RCC 7860 (cell line): ENCODE measurements at places on chromosomes 7 and 10.
A peak's percentile ranks its signal among the peaks of the same experiment; 100 is the strongest.

DNA sequence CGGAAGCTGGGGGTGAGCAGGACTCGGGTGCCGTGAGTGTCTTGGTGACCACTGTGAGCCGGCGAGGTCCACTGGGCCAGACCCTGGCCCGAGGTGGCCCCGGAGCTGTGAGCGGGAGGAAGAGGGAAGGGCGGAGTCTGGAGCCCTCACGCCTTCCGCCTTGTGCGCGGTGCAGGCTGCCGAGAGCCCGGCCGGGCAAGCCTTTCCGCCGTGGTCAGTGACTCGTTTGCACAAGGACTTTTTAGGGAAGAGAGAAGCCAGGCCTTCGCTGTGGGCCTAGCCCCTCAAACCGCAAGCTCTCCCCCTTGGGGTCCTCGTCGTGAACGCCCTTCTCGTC, 40.9 kb upstream of the ZNF32 start:
- DNase-seq = no peak

DNA sequence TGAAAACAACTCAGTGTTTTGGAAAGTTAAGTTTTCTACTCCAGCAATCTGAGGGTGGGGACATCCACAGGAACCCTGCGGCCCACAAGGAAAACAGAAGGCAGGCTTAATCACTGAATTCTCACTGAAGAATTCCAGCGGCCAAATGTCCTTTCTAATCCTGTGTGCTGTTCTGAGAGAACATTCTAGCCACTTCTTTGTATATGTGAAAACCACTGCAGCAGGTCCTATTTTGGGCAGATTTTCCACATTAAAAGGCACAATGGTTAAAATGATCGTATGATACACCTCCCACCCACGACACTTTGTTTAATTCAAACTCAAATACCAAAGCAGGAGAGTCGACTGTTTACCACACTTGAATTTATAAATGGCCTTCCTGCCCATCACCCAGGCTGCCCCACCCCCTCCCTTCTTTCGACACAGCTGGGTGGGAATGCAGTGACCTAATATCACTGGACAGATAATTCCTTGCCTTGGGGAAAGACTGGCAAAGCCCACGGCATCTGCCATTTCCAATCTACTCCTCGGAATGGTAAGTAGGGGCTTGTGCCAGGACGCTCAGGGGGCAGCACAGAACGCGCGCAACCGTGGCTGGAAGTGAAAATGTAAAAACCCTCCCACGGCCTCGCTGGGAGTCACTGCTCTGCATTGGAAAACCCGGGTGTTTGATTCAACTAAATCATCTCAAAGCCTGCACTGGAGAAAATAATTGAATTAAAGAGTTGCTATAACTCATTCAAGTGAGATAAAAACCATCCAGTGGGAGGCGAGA, 67.0 kb downstream of the CTBP2 start:
- no peak for DNase-seq

DNA sequence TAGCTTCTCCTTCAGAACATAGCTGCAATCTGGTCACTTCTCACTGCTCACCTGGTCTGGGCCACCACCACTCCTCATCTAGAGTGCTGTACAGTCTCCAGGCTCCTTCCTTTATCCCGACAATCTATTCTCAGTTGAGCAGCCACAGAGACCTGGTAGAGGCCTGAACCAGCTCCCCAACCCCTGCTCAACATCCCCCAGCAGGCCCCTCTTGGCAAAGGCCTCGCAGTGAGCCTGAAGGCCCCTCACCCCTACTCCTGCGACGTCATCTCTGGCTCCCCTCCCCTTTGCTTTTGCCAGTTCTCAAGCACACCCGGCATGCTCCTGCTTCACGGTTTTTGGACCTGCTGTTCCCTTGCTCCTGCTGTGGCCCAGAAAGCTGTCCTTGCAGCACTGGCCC, 113.9 kb downstream of the ARHGAP22 start:
- DNase-seq = no peak

DNA sequence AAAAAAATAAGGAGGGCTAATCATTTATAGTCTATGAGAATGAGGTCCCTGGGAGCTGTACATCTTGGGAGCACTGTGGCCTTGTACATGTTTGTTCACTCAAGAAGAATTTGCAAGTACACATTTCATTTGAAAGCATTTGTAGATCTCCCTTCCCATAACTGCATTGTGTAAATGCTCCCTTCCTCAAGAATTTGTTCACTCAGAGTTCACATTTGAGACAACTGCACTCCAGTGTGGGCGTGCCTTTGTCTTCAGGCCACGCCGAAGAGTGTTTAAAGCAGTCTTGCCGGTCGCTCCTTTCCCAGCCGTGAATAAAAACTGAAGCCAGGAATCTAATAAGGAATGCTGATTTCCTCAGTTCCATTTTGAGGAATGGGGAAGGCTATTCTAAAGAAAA, 291.1 kb upstream of the LYZL1 start:
- no peak for DNase-seq

DNA sequence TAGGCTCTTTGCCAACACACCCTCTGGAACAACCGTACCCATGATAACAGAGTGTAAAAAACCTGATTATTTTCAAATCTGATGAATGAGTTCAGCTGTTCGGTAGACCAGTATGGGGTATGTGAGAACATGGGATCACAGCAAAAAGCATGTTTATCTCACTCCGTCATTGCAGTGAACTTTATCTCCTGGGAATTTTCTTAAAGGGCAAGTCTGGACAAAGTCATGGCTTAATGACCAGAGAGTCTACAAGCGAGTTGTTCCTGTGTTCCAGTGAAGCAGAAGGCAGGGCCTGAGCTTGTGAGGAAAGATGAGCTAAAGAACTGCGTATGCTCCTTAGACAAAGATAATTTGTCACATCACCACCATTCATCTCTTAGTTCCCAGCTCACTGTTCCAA, 219.7 kb downstream of the TRIL start:
- DNase-seq = no peak

- no peak for DNase-seq
These were observed 651 bp downstream of the MYO3A start for GRCh38 chr10:25934621-25935139.

DNA sequence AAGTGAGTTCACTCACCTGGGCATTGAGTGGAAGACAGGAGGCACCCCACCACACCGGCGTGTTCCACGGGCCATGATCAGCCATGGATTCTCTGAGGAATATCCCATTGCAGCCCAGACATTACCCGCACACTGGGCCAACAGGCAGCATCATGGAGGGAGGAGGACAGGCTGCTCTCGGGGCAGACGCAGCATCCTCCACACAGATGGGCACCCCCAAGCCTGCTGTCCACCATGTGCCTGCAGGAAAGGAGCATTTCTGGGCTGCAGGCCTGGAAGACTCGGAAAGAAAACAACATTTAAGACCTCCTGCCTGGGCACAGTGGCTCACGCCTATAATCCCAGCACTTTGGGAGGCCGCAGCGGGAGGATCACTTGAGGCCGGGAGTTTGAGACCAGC, 71.0 kb upstream of the SH2B2 start:
- DNase-seq = no peak

DNA sequence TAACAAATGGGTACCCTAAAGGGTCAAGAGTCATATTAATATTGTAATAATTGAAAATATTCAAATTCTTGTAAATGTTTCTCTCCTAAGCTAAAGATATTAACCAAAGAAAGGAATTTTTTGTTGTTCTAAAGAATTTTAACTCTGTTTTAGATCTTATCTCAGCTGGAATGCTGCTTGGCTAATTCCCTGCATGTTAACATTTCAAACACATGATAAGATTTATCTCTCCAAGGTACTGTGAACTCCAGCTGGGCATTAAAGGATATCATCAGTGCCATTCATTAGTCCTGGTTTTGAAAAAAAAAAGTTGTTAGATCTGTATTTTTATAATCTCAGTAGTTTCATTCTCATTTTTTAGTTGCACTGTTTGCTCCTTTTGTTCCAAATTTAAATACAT, 76.9 kb downstream of the MAPK8 start:
- DNase-seq = no peak

DNA sequence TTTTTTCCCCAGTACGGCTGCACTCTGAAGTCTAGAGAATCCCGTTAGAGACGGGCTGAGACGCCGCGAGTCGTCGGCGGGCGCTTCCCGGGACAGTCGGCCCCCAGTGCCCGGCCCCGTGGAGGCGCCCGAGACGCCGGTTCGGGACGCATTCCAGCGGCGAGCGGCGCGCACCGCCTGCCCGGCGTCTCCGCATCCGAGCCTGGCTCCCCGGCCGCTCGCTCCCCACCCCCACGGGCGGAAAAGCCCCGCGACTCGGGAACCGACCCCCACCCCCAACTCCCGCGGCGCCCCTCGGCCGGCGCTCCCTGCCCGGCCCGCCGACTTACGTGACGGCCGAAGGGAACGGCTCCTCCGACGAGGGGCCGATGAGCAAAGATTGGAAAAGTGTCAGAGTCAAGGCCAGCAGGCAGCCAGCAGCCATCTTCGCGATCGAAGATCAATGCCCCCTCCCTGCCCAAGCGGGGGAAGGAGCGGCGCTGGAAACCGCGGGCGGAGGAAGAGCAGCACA, 486 bp downstream of the CACNA2D1 start:
- no peak for DNase-seq

DNA sequence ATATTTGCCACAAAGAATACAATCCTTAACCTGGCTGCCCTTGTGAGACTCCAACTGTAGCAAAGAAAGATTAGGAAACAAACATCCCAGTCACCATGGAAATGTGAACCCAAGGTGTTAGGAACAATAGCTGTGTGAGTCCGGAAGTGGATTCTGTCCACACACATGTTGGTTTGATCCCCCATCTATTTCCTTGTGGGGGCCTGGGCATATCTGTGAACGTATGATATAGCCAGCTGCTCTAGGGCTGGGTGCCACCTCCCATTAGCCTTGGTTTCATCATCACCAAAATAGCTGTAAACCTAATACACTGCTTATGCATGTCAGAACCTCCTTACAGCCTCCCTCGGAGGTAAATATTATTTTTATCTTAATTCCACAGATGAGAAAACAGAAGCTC, 26.4 kb downstream of the GRK5 start:
- DNase-seq = no peak

DNA sequence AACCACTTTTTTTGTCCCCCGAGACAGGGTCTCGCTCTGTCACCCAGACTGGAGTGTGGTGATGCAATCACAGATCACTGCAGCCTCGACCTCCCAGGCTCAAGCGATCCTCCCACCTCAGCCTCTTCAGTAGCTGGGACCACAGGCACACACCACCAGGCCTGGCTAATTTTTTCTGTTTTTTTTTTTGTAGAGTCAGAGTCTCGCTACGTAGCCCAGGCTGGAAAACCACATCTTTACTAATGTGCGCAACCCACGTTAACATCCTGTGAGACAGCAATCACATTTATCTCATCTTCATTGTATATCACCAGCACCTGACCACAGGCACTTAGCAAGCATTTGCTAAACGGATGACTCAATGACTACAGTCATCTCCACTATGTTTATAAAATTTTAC, 77.8 kb upstream of the ATP6V0A4 start:
- DNase-seq = peak; percentile 98

DNA sequence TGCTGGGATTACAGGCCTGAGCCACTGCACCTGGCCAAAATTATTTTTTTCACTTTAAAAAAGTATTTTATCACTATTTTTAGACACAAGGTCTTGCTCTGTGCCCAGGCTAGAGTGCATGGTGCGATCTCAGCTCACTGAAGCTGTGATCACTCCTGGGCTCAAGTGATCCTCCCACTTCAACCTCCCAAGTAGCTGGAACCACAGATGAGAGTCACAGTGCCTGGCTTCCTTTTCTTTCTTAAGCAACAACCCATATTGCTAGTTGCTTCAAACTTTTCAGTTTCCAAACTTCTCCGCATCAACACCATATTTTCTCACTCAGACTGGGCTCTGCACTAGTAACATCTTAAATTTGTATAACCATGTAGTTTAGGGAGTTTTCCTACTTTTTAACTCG, 9.5 kb upstream of the SMC3 start:
- DNase-seq = no peak

- DNase-seq = peak; percentile 47
These were observed 46.7 kb downstream of the PKD1L1 start for GRCh38 chr7:47901542-47901941.

DNA sequence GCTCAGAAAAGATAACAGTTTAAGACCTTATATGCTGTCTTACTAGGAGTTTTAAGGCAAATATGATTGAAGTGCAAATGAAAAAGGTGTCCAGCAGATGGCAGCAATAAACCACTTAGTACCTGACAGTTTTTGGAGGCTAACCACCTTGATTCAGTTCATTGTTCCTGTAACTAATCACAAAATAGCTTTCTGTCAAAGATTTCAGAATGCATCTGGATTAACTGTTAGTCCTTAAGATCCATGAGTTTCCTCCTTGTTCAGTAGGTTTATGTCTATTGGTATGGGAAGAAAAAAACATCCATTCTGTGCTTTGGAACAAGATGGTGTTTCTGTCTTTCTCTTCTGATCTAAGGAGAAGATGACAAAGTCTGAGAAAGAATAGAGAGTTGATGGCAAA, 46.6 kb downstream of the CCSER2 start:
- DNase-seq = peak; percentile 44

DNA sequence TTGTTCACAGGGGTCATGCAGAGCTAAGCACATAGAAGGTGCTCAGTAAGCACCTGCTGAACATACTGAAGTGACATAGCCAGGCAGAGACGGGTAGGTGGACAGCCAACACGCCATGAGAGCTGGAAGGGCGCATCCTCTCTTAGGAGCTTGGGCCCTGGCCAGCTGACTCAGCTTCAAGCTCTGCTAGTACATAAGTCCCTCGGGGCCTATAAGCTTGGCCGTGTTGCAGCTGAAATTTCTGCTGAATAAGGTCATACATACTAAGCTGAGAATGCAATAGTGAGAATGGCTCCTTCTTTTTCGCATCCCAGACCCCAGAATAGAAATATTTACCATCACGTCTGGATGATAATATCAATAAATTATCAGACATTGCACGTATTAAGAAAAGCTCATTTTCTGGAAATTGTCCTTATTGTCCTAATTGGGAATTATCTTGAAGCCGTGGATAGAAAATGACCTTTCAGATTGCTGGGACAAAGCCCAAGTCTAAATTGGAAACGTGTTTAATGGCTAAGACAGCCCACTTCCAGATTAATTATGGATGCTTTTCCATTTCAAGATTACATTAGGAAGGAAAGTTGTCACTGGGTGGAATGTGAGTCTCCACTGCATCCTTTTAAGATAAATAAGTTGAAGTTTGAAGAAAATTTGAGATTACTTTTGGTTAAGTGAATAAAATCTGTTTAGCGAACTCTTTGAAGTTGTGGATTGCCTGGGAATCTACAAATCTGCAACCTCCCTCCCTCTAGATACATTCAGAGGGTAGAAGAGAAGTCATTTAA, 287.1 kb upstream of the C7orf33 start:
- no peak for DNase-seq

DNA sequence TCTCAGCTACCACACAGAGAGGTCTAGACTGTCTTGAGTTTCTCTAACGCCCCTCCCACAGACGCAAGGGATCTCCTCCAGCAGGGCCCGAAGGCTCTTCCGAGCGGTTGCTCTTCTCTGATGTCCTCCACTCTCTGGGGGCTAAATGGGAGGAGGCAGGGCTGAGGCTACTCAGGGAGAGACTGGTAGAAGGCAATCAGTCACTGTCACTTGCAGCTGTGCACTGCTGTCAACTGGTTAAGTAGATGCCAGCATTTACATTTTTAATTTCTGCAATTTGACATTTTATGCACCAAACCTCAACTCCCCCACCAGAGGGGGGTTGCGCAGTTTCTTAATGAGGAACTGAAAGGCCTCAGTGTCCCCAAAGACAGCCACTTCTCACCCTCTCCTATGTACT, 442.8 kb downstream of the PLXNA4 start:
- no peak for DNase-seq

- DNase-seq = no peak
These were observed 14.2 kb downstream of the ENTPD1 start for GRCh38 chr10:95770084-95770720.
